Uterus (tissue), 4 donors: ENCODE measurements at places on chromosomes 1 and 21. TPM values are rescaled to one million over a fixed set of nuclear protein-coding genes. Genes with fewer than 3 reads are reported as not detected.

The ERICH3 gene
- total RNA-seq, result 0.82 TPM

The GUCA2A gene
- not detected for total RNA-seq

The NECTIN4 gene
- total RNA-seq, result not detected

The RAD54L gene
- total RNA-seq, result 7.3 TPM

DNA sequence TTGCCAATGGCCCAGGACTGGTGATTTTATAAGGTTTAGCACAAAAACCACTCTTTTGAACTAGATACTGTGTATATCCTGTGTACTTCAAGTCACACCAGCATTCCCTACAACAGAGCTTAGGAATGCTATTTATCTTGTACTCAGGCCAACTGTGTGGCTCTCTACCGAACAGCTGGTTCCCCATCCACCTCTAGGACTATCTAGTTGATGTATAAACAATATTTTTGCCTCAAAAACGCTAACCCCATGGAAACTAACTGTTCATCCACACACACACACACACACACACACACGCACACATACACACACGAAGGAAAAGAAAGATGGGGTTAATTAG is 28.7 kb upstream of the SLC45A3 start:
- no peak for DNase-seq
- H3K27ac ChIP-seq, result no peak overlapping the region
- no peaks in the 10 kb centered on the region for H3K27me3 ChIP-seq
- no peaks in the 10 kb centered on the region for H3K36me3 ChIP-seq
- no peaks in the 10 kb centered on the region for H3K4me1 ChIP-seq

The ZBTB8A gene
- 23.4 TPM for total RNA-seq

The CORT gene
- 0.79 TPM for total RNA-seq

DNA sequence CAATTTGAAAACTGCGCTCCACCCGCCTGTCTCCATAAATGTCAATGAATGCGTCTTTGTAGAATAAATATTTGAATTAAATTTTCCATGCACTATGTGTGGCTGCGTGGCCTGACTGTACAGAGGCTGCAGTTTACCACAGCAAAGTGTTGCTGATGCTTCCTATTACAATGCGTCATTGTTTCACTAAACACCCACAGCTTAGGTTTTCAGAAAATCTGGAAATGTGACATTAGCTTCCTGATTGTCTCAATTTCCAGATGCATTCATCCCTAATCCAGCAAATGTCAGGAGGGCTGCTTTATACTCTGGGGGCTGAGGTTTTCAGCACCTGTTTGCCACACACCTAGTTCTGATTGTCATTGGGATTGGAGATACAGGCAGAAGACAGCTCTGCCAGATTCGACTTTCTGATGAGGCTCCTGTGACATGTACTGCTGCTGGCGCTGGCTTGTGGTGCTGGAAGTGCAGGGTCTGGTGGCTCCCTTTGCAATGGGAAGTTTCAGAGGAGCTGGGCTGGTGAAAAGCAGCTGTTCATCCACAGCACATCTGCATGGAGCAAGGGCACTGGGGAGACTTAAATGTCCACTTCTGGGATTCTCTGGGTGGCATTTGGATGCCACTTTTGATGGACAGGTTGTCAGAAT is 40.0 kb downstream of the URB2 start:
- H3K4me3 ChIP-seq, result no peak overlapping the region
- no peaks in the 10 kb centered on the region for H3K36me3 ChIP-seq
- no peak overlapping the region for H3K27ac ChIP-seq

DNA sequence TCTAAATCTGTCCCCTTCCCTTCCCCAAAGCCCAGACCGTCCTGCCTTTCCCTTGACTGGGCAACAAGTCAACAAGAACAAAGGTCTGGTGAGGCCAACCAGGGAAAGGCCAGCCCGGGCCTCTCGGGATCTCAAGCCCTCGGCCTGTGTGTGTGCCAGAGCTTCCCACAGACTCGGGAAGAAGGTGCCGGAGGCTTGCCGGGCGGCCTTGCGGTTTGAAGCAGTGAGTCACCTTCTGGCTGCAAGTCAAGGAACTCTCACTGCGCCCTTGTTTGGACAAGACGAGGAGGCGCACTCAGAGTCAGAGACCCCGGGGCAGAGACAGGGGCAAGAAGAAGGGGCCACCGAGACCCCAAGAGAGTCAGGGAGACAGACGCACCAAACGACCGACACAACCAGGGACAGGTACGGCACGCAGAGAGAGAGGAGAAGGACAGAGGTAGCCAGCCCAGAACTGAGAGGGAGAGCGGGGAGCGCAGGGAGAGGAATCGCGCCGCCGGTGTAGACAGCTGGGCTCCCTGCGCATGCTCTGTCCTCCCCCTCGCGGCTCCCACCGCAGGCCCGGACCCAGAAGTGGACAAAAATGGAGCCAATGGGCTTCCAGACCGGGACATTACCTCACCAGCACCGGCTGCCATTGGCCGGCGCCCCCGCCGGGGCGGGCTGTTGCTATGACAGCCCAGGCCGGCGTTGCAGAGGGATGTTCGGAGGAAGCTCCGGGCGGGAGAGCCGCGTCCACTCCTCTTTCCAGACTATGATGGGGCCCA is 66.6 kb upstream of the LAPTM5 start:
- peak; percentile 96 for DNase-seq
- peaks cover 5% of the 10 kb centered on the region for H3K4me1 ChIP-seq
- no peaks in the 10 kb centered on the region for H3K27me3 ChIP-seq

The PCNX2 gene
- 6.9 TPM for total RNA-seq

The C1QA gene
- 33.3 TPM for total RNA-seq

GRCh38 chr1:22431965-22432364 is 19.7 kb upstream of the ZBTB40 start:
- no peaks in the 10 kb centered on the region for H3K27me3 ChIP-seq
- H3K36me3 ChIP-seq, result no peaks in the 10 kb centered on the region
- no peak overlapping the region for H3K4me3 ChIP-seq
- no peak for DNase-seq
- no peaks in the 10 kb centered on the region for H3K4me1 ChIP-seq

- no peaks in the 10 kb centered on the region for H3K36me3 ChIP-seq
- H3K27me3 ChIP-seq, result no peaks in the 10 kb centered on the region
- peak; percentile 22 for DNase-seq
- H3K4me1 ChIP-seq, result no peaks in the 10 kb centered on the region
Measured at GRCh38 chr21:39715804-39716397, 29.1 kb upstream of the IGSF5 start.

- H3K27ac ChIP-seq, result no peak overlapping the region
- no peaks in the 10 kb centered on the region for H3K36me3 ChIP-seq
- DNase-seq, result no peak
Measured at GRCh38 chr1:20168564-20169491, 17.1 kb upstream of the UBXN10 start.

GRCh38 chr1:76496871-76497270 is 370.4 kb upstream of the ST6GALNAC5 start:
- no peak overlapping the region for H3K27ac ChIP-seq
- H3K4me1 ChIP-seq, result no peaks in the 10 kb centered on the region
- H3K36me3 ChIP-seq, result no peaks in the 10 kb centered on the region
- H3K4me3 ChIP-seq, result no peak overlapping the region

DNA sequence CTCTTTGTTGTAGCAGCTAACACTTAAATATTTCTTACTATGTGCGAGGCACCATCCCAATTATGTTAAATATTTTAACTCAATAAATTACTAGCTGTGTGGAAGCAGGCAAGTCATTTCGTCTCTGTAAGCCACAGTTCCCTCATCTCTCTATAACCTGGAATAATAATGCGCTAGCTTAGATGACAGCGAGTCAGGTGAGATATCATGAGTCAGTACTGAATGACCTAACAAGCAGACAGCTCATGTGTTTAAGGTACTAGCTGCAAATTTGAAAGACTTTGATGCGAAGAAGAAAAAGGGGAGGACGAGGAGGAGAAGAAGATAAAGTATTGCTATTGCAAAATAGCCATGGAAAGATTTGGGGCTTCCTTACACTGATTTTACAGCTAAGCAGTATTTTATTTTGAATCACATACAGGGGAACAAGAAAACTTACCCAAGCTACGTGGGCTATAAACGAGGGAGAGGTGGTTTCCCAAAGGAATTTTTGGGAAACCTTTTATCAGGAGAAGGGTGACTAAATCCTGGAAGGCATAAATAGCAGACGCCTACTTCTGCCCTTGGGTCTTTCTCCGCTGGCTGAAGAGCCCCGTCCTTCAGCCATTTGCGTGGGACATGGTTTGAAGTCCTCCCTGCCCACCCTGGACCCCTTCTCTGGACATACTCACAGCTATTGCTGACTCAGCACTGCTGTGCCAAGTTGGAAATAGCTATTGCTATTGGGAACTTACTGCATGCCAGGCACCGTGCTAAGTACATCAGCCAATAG is 8.9 kb downstream of the CITED4 start:
- DNase-seq, result no peak
- H3K27me3 ChIP-seq, result no peaks in the 10 kb centered on the region
- H3K27ac ChIP-seq, result peak overlapping the region; percentile 58

GRCh38 chr1:17669866-17670451 is 85.2 kb upstream of the ACTL8 start:
- H3K4me1 ChIP-seq, result no peaks in the 10 kb centered on the region
- H3K36me3 ChIP-seq, result no peaks in the 10 kb centered on the region
- H3K27ac ChIP-seq, result no peak overlapping the region
- DNase-seq, result no peak
- H3K27me3 ChIP-seq, result no peaks in the 10 kb centered on the region
- no peak overlapping the region for H3K4me3 ChIP-seq

GRCh38 chr1:226738421-226738994 is 574 bp downstream of the ITPKB start:
- no peaks in the 10 kb centered on the region for H3K36me3 ChIP-seq
- no peak for DNase-seq

GRCh38 chr1:195761104-195761503 is 847.1 kb downstream of the KCNT2 start:
- no peak overlapping the region for H3K27ac ChIP-seq
- H3K4me3 ChIP-seq, result no peak overlapping the region
- H3K27me3 ChIP-seq, result no peaks in the 10 kb centered on the region
- H3K4me1 ChIP-seq, result no peaks in the 10 kb centered on the region

DNA sequence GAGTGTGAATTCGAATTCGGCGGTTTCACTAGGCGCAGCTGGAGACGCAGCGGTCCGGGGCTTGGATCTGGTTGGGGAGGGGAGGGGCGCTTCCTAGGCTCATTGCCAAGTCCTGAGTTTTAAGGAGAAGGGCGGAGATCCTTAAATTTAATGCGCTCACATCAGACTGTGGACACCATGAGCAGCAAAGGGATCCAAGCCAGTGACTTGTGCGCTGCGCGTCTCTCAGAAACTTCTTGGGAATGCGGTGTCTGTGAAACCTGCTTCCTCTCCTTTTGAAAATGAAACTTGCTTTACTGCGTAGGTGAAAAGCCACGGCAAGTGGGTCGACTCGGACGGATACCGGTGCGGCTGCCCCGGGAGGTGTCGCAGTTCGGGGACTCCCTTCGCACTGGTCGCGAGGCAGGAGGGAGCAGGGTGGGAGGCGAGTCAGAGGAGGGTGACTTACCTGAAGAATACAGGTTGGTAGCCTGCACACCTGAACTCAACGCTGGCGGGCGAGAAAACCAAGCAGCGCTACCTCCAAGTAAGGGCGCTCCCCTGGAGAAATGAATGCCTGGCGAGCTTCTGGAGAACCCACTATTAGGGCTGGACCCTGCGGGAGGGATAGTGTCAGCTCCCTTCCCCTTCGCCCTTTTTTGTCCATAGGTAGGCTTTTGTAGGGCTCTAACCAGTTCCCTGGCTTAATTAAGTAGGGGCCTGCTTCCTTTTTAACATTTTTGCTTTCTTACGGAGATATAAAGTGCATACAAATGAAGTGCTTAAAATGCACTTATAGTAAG is 992 bp downstream of the TENT5C start:
- no peaks in the 10 kb centered on the region for H3K27me3 ChIP-seq
- DNase-seq, result peak; percentile 51
- H3K27ac ChIP-seq, result peak overlapping the region; percentile 90
- peak overlapping the region; percentile 72 for H3K4me3 ChIP-seq
